ENCODE measurements at places on chromosomes 3 and 15.

DNA sequence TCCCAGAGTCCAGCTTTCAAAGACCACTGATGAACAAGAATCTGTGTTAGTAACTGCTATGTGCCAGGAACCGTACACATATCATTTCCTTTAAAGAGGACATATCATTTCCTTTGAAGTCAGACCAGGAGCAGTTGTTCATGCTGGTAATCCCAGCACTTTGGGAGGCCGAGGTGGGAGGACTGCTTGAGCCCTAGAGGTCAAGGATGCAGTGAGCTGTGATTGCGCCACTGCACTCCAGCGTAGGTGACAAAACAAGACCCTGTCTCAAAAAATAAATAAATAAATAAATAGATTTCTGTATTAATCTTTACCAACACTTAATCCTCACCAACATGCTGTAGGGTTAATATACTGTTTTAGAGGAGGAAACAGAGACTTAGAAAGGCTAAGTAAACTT is 23.9 kb upstream of the CDV3 start:
- DNase-seq = no peak

DNA sequence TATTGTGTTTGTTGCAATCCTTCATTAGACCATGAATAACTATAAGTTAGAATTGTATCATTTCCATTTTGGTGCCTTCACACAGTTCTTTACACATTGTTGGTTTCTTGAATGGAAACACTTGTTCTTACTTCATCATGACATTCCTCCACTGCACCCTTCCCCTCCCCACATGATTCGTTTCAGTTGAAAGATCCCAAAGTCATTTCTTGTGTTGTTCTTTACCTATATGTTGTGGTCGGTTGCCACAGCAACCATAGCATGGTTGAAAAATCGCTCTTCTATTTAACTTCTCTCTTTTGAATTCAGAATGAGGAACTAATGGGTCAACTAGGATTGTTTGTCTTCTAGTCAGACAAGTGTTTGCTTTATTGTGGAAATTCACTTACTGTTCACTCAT is 103.3 kb downstream of the IL1RAP start:
- DNase-seq = no peak

DNA sequence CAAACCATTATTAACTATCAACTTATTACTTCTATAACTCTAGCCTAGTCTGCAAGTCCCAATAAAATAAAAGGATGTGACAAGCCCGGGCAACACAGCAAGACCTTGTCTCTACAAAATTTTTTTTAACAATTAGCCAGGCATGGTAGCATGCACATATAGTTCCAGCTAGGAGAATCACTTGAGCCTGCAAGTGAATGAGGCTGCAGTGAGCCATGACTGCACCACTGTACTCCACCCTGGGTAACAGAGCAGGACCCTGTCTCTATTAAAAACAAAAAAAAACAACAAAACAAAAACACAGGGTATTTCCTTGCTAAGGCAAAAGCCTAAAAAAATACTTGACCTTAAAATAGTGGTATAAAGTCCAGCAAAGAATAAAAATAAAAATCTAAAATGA is 31.4 kb downstream of the ANKRD28 start:
- no peak for DNase-seq

GRCh38 chr3:14258906-14259904 is 80.6 kb downstream of the LSM3 start:
- no peak for DNase-seq

DNA sequence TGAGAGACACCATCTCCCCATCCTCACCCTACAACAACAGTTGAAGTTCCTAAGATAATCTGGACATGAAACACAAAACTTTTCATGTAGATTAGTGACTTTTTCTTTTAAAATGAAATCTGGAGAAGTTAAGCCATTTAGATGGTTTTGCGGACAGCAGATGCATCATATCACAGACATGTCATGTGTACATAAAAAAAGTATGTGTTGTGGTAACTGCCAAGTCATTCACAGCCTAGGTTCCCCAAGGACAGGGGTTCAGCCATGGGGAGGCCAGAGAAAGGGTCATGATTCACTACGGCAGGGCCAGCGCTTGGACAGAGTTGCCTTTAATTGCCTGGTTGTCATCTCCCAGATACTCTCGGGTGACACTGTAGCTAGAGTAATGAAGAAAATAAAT is 163.2 kb downstream of the PDZRN3 start:
- no peak for DNase-seq

DNA sequence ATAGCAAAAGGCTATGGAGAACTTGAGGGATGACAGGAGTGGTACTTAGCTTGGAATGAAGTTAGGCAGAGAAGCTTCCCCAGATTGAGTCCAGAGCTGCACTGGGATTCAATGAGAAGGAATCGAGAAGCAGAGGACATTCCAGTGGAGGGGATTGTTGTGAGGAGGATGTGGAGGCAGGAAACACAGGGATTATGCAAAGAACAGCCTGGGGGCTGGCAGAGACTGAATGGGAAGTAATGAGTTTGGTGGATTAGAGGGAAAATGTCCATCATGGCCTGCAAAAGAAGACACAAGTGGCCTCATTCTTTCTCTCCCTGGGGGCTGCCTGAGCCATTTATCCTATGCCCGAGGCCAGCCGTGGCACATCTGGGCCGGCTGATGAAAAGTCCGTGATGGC is 20.5 kb upstream of the SCN10A start:
- DNase-seq = no peak

DNA sequence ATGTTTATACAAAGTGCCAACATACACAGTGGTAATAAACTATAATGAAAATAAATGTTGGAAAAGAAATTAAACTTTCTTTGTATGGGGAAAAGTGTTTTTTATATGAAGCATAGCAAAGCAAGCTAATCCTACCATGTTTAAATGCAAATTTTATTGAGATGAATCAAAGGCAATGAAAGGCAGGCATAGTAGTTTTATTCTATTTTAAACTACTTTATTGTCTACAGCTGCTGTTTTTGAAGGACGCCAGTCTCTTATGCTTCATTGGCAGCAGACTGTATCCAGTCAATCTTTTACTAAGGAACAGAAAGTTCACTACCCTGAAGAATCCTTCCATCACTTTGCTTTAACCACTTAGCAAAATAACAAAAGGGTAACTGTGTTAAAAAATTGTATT is 761.0 kb downstream of the ROBO2 start:
- DNase-seq = no peak

DNA sequence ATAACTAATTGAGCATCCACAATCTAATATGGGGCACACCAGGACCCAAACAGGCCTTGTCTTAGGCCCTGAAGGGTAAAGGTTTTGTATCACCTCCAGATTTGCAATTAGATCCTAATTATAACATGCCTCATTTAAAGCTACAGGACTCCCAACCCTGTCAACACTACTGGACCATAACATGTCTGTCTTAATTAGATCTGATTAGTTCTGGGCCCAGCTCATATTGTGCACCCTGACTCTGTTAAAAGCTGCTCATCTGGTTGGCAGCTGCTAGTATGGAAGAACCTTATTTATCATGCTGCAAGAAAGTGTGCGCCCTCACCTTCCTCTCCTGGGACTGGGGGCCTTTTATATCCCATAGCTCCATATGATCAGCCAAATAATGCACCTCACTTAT is 457.8 kb downstream of the ROBO1 start:
- DNase-seq = no peak

DNA sequence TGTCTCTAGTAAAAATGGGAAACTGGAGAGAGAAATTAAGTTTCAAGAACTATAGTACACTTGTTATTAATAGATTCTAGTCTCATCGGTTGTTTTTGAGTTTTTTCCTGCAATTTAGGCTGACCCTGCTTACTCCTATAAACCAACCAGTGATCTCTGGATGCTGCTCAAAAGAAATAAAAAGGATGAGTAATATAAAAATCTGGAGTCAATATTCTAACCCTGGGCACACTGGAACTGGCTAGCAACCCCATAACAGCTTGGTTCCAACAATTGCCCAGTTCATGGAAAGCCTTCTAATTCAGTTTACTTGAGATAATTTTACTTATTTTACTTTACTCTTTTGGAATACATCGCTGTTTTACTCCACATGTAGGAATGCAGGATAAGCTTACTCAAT is 211.6 kb downstream of the GBE1 start:
- no peak for DNase-seq

GRCh38 chr15:38002883-38003477 is 68.5 kb downstream of the TMCO5A start:
- DNase-seq = no peak

DNA sequence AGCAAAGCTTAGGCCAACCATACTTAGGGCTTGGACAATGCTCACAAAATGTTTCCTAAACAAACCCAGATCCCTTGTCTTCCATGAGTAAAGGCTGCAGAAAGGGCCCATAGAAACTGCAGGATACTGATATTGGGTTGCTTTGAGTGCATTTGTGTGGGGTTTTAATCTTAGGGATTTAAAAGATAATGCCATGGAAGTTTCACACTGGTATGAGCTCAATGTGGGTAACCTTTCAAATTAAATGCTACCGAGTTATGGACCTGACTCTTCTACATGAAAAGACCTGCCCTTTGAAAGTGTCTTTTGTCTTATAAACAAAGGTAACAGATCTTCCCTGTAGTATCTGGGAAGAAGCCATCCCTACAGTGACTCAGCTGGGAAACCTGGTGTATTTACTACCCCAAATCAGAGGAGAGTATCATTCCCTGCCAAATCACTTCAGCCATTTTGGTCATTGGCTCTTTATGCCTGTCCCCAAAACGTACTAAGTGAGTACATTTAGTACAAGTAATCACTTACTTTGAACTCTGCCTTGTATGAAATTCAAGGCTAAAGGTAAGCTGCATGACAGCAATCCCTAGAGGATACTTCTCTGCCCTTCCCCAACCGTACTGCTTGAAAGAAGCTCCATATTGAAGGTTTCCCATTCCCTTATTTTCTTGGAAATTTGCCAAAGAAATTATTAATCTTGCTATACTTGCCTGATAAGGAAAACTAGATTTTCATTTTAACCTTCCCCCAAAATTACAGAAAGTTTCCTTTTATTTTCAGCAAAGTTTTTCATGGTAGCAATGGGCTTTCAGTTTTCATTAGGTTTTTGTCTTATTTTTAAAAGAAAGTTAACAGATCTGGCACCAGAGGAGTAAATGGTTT is 7.2 kb downstream of the TM4SF1 start:
- no peak for DNase-seq

- no peak for DNase-seq
Measured at GRCh38 chr3:139122221-139122581, 77.5 kb upstream of the PRR23C start.

- DNase-seq = no peak
Measured at GRCh38 chr15:83747050-83747717, 93.3 kb downstream of the ADAMTSL3 start.

DNA sequence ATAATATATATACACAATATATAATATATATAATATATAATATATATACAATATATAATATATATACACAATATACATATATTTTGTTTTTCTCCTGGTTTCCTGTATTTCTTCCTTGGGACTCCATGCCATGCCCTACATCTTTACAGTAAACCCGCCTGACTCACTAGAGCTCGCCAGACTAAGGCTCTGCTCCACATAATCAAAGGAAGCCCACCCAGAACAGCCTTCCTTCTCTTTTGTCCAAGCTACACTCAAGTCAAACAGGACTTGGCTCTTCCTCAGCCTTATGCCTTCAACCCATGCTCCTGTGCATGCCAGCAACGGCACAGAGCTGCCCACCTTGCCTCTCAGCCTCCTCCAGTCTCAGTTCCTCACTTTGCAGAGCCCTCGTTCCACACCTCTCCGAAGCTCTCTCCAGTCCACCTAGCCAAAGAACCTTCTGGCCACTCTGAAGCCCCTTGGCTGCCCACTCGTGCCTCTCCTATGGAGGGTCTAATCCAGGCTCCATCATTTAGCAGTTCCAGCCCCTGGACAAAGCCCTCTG is 109.1 kb downstream of the RFTN1 start:
- DNase-seq = no peak

DNA sequence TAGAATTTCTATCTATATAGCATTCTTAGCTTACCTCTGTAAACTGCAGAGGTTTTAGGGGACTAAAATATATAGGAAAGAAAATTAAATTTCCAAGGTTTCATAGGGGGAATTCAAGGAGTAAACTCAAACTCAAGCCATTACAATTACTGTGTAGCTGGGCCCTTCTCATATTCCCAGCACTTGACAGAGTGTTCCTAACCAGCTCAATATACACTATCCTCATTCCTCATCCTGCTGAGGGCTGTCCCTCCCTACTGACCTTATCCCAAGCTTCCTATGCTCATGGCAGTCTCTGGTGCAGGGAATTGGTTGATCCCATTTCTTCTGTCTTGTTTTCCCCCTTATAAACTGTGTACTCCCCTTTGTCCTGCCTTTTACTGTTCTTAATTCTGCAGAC is 33.9 kb downstream of the NXPE3 start:
- DNase-seq = no peak

GRCh38 chr3:125116311-125117080 is 60.7 kb upstream of the HEG1 start:
- no peak for DNase-seq

DNA sequence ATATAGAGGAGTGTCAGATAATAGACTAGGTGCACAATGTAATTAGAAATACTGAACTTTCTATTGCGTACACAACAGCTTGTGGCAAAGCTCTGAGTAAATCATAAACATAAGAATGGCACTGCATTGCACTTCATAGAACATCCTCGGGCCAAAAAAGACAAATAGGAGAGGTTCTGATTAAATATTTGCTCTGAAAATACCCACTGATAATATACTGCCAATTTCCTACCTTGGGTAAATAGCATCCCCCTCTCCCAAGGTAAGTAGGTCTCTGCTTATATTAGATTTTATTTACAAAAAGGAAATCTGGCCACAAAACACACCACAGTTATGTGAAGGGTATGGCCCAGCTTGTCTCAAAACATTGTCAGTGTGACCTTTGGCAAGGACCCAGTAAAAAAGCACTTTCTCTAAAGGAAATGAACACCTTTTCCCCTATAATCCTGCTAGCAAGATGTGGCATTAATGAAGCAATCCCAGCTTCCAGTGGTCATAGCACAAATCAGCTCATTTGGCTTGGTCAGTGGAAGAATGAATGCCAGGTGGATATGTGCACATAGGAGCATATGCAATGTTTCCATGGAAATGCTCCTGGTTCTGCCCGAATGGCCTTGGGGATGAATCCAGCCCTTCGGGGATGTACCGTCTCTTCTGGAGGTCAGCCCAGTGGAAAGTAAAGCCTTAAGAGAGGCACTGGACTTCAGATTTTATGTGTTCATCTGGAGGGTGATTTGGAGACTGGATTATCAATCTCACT is 315.9 kb downstream of the LSAMP start:
- no peak for DNase-seq

GRCh38 chr15:29569533-29570092 is 252.7 kb downstream of the TJP1 start:
- no peak for DNase-seq

DNA sequence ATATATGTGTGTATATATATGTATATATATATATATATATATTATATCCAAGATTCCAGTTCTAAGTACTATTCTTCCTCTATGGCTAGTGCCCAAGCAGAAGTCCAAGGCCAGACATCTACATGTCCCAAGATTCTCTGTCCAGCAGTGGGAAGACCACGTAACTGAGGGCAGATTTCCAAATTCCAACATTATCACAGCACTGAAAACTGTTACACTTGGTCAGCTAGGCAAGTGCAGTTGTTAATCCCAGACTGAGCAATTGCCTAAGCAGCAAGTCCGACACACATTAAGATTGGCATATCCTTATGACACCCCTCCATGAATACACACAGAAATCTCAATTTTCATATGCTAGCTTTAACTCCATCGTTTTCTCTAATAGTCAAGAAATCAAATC is 1148.5 kb downstream of the IGSF11 start:
- no peak for DNase-seq

GRCh38 chr3:128496602-128497304 is 3.8 kb upstream of the GATA2 start:
- DNase-seq = no peak

All from stimulated activated CD8-positive, alpha-beta memory T cell treated with anti-CD3 and anti-CD28 coated beads, Interleukin-15, amount 100 ng/mL, for 24 hours (primary cell).